NCI-H2081 (cell line): ENCODE measurements at places on chromosomes 5 and 9.

DNA sequence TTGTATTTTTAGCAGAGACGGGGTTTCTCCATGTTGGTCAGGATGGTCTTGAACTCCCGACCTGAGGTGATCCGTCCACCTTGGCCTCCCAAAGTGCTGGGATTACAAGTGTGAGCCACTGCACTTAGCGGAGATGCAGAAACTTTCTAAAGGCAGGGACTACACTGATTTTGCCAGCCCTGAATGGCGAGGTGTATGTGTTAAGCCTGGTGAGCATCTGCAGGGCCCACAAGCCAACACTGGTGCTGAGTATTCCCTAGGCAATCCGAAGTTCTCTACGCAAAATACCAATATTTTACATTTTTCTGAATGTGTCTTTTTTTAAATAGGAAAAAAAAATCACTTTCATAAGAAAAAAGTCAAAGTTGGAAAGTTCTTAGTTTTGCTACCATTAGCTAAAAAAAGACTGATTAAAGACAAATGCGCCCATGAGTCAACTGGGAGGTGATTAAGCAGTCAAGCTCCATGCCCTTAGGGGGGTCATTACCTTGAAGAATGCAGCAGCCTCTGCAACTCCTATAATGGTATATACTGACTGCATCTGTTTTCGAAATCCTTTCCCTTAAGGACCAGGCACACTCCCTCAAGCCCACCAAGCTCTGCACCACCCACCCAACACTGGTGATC, 502.8 kb downstream of the BNC2 start:
- no peak for DNase-seq

- DNase-seq = no peak
These were observed 1.6 kb downstream of the GTF3C4 start for GRCh38 chr9:132671620-132672412.

DNA sequence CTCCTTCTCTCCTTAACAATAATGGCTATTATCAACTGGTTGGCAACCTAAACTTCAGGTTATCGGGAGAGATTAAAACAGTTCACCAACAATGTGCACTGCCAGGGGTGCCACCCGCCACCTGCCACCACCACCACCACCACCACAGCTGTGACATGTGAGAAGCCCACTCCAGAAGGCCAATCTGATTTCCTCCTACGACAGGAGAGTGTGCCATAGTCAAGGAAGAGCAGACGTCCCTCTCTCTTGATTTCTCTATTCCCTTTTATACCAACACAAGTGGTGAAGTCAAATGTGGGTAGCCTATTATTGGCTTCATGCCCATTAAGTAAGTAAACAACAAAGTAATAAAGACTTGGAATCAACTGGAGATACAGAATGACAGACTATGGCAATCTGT, 22.4 kb downstream of the GNAQ start:
- no peak for DNase-seq

DNA sequence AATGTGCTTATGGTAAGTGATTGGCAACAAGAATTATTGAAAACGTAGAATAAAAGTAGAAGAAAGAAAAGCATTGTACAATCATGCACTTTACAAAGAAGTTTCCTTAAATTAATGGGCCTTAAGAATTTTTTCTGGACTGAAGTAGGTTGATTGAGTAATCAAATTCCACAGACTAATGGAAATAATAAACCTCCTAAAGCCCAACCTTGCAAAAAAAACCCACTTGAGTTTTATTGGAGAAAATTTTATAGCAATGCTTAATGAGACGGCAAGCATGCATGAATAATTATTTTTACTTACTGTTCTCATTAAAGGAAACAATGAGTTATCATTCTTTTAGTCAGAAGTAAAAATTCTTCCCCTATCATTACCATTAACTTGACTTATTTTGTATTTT, 676.1 kb upstream of the C9orf72 start:
- no peak for DNase-seq

- DNase-seq = no peak
These were observed 38.9 kb downstream of the NDUFS6 start for GRCh38 chr5:1840071-1840547.

DNA sequence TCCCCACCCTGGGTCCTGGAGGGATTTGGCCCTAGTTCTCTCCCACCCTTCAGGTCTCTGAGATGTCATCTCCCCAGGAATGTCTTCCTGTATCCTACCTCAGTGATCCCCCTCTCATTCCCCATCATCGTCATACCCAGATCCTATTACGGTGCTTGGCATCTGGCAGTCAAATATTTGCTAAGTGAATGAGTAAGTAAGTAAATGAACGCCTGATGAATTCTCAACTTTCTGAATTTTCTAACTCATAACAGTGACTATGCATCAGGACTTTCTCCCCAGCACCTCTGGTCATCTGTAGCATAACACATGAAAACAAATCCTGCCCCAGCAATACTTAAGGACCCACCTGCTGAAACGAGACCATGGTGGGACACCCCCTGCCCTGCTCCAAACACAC, 244.2 kb downstream of the EBF1 start:
- DNase-seq = no peak

- peak; percentile 51 for DNase-seq
These were observed 708.7 kb downstream of the CDH9 start for GRCh38 chr5:26329562-26330189.

- DNase-seq = no peak
These were observed 23.1 kb downstream of the NIM1K start for GRCh38 chr5:43215073-43215631.

- DNase-seq = no peak
These were observed 76.0 kb downstream of the ANKRD33B start for GRCh38 chr5:10639846-10640368.

DNA sequence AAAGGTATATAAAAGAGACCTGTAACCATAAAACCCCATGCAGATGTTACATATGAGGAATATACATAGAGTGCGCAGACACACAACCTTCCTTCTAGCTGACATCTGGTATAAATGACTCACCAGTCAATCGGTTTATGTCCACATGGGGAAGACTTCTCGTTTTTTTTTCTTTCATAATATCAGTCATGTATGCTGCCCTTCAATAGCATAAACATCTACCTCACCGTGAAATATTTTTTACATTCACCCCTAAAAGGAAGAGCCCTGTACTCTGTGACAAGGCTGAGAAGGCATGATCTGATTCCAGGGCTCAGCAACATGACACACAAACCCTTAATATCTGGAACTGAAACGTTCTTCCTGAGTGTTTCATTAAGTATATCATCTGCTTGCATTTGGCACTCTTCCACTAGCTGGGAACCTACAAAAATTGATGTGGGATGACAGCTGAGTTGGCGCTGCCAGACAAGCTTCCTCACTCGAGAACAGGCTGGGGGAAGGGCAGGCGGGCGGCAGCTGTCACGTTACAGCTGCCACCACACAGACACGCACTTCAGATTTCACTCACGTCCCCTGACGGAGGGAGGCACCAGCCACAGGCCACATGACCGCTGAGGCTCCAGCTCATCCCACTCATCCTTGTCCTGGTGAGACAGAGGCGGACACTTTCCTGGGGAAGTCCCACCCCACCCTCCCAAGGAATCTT, 74.2 kb downstream of the SHB start:
- DNase-seq = peak; percentile 91

DNA sequence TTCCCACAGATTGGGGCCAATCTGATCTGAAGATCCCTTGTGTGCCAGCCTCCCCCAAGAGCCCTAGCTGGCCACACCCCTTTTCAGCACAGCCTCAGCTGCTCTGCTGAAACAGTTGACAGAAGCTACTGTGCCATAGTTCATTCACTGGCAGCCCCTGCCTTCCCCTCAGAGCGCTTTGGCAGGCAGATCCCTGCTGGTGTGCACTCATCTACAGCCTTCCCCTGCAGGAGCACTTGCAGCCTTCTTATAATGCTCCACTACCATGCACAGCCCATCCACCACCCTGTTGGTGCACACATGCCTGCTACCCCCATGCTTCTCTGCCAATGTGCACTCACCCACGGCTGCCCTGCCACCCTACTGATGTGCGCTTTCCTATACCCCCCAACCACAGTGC, 471.3 kb downstream of the MTRR start:
- no peak for DNase-seq

- DNase-seq = no peak
These were observed 892.2 kb upstream of the ACO1 start for GRCh38 chr9:31492229-31492628.

DNA sequence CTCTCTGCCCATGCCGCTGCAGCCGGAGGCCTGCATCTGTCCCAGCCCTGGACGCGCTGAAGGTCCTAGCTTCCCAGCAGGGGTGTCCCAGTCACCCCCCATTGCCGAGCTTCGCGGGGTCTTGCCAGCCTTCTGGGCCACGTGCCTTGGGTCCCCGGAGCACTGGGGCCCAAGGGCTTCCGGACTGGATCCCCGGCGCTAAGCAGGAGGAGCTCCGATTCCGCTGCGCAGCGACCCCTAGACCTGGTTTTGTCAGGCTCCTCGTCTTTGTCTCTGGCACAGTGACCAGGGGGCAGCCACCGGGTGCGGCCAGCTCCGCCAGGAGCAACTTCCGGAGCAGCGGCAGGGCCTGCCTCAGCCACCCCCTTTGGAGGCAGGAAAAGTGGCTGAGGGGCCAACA, 3.3 kb upstream of the IRX1 start:
- no peak for DNase-seq

DNA sequence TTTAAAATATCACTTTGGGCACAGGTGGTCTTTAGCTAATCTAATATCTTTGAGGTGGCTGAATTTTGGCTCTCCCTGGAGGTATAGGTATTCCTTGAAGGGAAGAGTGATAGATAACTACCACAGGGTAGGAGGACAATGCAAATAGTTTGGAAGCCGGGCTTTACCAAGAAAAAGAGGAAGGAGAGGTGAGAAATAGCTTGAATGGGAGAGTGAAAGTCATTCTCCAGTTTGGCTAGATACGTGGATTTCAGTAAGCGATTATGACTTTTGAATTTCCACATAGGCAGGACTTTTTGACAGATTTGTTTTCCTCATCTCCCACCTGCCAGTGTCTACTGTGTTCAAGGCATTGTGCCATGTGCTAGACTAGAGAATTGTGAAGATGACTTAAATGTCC, 45.5 kb downstream of the RASA1 start:
- no peak for DNase-seq

- DNase-seq = no peak
These were observed 67.8 kb downstream of the ACTBL2 start for GRCh38 chr5:57414857-57415256.

- no peak for DNase-seq
These were observed 47.4 kb downstream of the NDUFS4 start for GRCh38 chr5:53607886-53608285.

DNA sequence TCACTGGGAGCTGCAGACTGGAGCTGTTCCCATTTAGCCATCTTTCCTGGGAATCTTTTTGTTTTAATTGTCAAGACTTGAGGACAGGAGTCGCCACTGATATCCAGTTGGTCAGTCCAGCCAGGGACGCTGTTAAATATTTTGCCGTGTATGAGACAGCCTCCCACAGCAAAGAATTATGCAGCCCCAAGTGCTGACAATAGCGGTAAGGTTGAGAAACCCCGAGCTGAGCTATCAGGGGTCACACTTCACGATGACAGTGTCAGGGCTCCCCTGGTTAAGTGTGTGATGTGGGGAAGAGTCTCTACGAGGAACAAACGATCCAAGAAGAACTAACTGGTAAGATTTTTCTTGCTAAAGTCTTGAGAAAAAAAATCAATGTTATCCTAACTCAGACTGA, 372.0 kb upstream of the MPDZ start:
- no peak for DNase-seq

GRCh38 chr5:50547303-50547702, 106.2 kb upstream of the EMB start:
- DNase-seq = no peak

DNA sequence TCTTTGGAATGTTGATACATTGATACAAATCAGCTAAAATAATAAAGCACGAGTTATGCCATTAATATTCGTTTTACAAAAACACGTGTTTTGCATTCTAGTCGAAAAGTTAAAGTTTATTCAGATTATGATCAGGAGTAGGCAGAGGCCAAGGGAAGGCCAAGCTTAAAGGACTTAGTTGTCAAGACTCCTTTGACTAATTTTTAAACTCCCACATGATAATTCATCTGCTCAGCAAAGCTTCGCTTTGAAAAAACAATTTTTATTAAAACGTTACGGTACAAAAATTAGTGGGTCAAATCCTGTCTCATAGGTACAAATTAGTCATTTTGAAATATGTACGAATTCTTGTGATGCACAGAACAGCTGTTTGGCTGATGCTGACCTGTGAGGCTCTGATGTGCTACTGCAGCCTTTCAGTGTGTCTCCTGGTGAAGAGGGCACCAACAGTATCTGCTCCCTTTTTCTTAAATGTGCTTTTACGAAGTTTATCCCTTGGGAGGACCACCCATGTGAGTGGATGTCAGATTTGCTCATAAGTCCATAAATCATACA, 23.0 kb upstream of the NR3C1 start:
- DNase-seq = no peak

DNA sequence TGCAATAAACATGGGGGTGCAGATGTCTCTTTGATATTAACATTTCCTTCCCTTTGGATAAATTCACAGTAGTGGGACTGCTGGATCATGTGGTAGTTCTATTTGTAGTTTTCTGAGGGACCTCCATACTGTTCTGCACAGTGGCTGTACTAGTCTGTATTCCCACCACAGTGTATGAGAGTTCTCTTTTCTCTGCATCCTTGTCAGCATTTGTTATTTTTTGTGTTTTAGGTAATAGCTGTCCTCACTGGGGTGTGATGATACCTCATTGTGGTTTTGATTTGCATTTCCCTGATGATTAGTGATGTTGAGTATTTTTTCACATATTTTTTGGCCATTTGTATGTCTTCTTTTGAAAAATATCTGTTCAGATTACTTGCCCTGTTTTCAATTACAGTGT, 562.5 kb downstream of the CSNK1G3 start:
- no peak for DNase-seq
